Caco-2 (cell line): ENCODE measurements at places on chromosomes 5 and 9.

- no peak for DNase-seq
Observed at GRCh38 chr9:109110329-109111021, 9.3 kb downstream of the TMEM245 start.

DNA sequence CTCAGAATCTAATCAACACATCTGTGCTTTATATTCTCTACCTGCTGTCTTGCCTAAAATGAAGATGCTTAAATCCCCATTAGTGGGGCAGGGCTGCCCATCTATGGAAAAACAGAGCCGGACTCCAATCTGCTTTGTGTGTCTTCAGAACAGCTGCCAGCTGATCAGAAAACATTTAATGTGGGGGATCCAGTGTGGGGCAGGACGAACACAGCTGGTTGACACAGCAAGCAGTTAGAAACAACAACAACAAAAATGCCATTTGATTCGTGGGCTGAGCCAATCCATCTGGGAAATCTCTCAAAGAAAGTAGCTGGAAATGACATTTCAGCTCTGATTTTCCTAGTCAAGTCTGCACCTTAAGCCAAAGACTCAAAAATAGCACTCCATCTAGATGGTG, 99.8 kb downstream of the PPP2R2B start:
- no peak for DNase-seq

DNA sequence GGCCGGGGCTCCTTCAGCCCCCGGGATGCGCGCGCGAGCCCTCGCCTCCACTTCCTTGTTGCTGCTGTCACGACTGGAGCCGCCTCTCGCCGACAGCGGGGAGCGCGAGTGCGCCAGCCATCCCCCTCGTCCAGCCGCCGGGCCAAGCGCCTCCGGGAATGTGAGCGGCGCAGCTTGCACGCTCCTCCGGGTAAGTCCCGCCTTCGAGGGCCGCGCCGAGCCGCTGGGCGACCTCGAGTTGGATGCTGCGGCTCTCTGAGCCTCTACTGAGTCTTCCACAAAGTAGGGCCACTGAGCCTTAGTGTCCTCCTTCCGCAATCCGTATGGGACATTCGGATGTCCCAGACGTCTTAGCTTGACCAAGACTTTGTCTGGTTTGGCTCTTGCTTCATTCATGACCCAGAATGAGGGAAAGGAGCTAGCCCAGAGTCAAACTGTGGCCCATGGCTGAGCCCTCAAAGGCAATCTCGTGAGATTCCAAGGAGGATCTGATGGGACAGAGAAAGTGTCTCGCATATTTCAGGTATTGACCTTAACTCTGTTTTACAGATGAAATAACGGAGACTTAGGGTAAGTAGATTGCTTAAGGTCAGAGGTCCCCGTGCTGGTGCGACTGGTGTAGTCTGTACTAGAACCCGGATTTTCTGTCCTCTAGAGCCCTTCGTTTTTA, 586 bp downstream of the HMGXB3 start:
- DNase-seq = peak; percentile 42

- DNase-seq = peak; percentile 12
Observed at GRCh38 chr9:134182554-134183085, 18.3 kb upstream of the RNU6ATAC start.

- no peak for DNase-seq
Observed at GRCh38 chr5:72093824-72094223, 13.5 kb upstream of the MAP1B start.

DNA sequence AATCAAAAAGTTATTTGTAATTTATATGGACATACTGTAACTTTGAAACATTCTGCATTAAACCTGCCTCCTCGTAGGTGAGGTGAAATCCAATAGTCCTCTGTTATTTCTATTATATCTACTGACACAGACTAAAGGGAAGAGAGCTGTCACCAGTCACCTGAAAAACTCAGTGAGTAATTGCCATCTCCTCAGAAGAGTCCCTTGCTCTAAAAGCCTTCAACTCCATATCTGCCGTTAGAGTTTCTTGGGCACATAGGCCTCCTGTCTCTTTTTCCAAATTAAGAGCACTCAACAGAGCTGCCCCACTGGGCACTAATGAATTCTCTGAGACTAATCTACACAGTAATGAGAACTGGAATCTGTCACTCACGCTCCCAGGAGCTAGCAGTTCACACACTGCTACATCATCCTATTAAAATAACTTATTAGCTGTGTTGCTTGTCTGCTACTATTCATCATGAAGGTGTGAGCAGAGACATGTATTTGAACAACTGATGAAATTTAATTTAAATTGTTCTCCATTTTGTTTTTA, 67.3 kb upstream of the VCAN start:
- no peak for DNase-seq

- DNase-seq = no peak
Observed at GRCh38 chr5:98568336-98568735, 205.1 kb upstream of the RGMB start.

DNA sequence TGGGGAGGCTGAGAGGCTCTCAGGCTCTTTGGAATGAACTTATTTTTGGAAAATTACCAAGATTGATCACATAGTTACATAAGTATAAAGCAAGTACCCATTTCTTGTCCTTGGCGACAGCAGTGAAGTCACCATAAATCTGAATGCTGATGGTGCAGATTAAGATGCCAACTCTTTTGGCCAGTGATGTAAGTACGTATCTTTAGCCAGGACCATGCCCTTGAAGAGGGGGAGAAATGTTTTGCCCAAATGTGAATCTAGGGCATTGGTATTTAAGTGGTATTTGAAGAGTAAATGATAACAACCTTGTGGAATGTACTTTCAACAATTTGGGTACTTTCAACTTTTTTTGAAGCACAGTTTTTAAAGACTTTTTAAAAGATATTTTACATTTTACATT, 68.2 kb upstream of the RAD23B start:
- no peak for DNase-seq

GRCh38 chr5:149434162-149435014, 55.3 kb upstream of the IL17B start:
- DNase-seq = peak; percentile 77

DNA sequence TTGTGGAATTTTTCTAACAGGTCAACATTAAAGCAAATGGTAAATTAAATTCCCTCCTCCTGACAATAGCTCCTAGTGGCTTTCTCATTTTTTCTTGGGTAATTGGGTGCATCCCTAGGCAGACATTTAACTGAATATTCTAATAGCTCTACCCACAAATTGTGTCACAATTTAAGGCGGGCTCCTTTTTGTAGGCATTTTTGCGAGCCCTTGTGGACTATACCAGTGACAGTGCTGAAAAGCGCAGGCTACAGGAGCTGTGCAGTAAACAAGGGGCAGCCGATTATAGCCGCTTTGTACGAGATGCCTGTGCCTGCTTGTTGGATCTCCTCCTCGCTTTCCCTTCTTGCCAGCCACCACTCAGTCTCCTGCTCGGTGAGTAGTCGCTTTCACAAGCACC, 20.0 kb downstream of the MTRR start:
- no peak for DNase-seq

DNA sequence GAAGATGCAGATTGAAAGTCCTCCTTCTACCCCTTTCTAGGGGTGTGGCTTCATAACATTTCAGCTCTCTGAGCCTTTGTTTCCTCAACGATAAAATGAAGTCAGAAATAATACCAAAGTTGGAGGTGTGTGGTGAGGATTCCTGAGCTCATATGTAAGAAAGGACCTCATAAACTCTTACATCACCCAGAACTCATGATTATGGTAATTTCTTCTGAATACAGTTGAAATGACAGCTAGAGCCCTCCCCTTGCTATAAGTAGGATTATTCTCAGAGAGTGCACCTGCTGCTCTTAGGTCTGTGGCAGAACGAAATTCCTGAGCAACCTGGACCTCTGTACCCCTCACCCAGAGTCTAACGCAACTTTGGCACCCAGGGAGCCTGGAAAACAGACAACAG, 291.4 kb upstream of the KLF4 start:
- DNase-seq = no peak

DNA sequence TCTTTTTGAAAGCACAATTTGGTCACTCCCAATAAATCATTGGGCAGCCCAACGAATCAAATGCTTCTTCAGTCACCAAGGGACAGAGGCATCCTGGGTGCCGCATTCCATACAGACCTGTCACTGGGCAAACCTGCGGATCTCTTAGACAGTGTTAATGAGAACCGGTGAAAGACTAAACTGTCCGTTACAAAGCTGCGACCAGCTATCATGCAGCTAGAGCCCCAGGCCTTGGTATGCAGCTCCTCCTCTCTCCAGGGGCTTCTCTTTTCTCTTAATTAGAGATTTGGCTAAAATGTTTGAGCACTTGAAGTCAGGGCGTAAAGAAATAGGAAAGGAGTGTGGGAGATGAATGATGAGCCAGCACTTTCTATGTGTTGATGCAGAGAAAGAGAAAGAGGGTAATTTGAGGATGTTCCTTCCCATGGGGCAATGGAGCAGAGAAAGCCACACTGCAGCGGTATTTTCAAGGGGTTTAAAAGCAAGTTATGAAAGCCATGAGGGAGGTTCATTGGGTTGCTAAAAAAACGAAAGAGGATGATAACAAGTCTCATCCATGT, 175.3 kb downstream of the RFK start:
- no peak for DNase-seq

GRCh38 chr9:136327304-136327974, at the start of gene GPSM1:
GPSM1 (plus strand) TSS chr9:136327539; CDS start chr9:136327696, 157 bp downstream.
- peak; percentile 66 for DNase-seq

DNA sequence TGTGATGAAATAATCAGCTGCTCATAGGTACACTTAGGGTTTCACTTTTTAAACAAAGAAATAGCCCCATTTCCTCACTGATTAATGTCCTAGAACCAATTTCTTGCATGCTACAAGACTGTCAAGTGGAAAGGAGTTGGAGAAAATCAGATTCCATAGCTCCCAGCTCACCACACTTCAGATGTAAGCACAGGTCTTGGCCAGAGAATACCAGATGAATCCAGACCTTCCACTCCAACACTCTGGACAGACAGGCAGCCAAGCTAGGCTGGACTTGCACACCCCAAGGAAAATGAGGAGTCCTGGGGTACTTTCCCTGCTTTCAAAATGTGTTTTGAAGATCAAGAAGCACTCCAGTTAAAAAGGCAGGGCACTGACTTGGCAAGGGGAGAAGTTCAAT, 68.5 kb downstream of the KLHL3 start:
- DNase-seq = no peak

GRCh38 chr9:69583645-69584234, 88.4 kb downstream of the APBA1 start:
- DNase-seq = no peak

GRCh38 chr9:129490583-129491486, 130.1 kb downstream of the C9orf50 start:
- DNase-seq = no peak

- DNase-seq = no peak
Observed at GRCh38 chr5:61346511-61346910, 14.5 kb downstream of the ZSWIM6 start.

GRCh38 chr5:173197375-173197891, 37.6 kb downstream of the NKX2-5 start:
- DNase-seq = no peak

DNA sequence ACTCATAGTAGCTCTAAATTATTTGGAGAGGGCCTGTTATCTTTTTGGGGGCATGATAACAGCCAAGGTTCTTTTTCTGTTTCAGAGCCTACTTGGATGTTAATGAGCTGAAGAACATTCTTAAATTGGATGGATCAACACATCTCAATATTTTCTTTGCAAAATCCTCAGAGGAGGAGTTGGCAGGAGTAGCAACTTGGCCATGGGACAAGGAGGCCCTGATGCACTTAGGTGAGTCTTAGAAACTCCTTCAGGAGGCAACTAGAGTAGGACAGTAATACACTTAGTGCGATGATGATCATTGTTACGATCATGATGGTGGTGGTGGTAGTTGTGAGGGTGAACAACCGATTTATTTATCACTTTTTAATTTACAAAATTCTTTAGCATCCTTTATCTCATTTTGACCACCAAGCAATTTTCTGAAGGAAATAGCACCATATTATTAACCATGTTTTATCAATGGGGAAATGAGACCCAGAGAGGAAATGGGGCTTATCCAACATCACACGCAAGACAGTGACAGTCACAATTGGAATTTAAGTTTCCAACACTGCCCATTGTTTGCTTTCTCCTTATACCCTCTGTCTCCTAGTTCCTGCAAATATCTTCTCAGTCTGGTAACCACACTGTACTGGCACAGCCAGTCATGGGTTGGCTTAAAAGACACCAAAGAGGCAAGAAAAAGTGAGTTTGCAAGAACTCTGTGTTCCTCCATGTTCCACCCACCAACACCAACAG, 54.0 kb downstream of the PAPPA start:
- DNase-seq = no peak

GRCh38 chr5:145028626-145029025, 806.5 kb downstream of the PRELID2 start:
- no peak for DNase-seq

DNA sequence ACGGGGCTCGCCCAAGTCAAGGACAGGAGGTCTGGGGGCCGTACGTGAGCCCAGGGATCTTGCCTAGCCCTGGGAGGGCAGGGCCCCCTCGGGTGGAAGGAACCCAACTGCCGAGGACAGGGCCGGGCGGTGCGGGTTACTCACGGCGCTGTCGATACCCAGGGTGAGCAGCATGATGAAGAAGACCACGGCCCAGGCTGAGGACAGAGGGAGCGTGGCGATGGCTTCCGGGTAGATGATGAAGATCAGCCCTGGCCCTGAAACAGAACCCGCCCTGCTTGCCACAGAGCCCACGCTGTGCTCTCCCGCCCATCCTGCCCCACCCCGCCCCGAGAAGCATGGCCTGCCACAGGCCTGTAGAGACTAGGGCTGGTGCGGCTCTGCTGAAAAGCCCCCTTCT, 34.1 kb downstream of the SLC6A3 start:
- DNase-seq = no peak

DNA sequence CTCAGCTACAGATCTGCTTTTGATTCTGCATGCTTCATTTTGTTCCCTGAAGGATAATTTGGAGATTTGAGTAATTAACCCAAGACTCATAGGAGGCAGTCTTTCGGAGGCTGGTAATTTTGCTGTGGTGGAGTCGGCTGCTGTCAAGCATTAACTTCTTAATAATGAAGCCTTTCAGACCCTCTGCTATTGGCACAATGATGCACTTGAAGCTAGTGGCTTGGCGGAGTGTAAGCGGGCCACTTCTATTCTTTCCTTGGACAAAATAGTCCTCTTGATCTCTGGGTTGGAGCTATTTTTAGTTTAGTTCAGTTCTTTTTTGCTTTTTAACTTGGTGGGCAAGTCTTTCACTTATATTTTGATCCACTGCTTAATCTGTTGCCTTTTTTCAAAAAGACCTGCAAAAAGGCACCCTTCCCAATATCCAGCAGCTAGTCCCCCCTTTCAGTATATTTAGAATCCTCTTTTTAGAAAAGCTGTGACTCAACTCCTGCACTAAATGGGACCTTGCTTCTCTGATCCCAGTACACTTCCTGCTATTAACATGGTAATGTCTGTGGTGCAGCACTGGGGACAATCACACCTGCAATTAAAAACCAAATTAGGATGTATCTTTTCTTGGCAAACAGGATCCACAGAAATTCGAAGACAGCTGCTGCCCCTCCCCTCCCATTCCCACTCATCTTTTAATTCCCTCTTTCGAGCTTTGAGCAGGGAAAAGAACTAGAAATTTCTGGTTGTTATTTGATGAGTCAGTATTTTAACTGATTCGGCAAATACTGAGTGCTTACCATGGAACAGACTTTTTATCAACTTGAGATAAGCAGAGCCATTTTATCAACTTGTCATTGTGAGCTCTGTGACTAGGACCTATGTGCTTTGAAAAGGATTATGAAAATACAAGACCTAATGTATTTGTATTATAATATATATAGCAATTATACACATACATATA, 169.4 kb upstream of the ANKRD55 start:
- no peak for DNase-seq
